ENCODE measurements at places on chromosomes 16 and 17. TPM values are rescaled to one million over a fixed set of nuclear protein-coding genes. Genes with fewer than 3 reads are reported as not detected.

ITGB4 gene
- total RNA-seq: 37.5 TPM

CCDC154 gene
- total RNA-seq: not detected

RNF222 gene
- total RNA-seq: not detected

SLC5A11 gene
- total RNA-seq: not detected

C1QTNF8 gene
- not detected for total RNA-seq

DNA sequence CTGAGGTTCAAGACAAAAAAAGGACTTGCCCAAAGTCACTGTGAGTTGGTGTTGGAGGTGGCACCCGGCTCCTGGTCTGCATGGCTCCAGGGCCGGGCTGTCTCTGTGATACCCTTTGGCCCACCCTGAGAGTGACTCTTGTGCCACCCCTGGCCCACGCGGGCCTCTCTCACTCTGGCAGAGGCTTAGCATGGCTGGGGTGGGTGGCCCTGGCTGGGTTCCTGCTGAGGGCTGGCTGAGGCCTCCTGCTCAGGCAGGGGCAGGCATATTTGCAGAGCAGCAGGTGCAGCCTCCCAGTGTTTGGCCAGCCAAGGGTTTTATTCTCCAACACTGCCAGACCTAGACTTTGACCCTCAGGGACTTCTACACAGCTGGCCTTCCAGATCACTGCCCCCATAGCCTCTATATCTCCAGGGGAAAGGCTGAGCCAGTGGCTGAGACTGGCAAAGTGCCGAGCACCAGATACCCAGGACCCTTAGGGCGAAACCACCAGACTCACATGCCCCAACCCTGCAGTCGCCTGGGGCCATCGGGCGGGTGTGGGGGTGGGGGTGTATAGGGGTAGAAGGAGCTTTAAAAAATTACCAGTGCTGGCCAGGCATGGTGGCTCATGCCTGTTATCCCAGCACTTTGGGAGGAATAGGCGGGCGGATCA lies 21.5 kb upstream of the ADGRG1 start:
- DNase-seq: peak; percentile 23

DNA sequence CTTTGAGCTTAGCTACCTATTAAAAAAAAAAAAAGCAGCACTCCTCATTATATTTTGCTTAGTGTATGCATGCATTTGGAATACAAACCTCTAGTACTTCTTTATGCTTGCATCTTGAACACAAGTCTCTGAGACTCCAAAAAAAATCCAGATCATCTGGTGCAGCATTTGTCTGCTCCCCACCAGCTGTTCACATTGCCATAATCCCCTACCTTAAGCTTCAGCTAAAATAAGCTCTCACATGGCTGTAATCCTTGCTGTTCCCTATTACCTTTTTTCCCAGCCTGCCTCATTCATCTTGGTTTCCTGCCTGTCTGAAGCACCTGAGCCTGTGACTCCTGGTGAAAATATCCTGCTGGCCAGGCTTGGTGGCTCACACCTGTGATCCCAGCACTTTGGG lies 7.5 kb upstream of the NFATC2IP start:
- no peak for DNase-seq

DNA sequence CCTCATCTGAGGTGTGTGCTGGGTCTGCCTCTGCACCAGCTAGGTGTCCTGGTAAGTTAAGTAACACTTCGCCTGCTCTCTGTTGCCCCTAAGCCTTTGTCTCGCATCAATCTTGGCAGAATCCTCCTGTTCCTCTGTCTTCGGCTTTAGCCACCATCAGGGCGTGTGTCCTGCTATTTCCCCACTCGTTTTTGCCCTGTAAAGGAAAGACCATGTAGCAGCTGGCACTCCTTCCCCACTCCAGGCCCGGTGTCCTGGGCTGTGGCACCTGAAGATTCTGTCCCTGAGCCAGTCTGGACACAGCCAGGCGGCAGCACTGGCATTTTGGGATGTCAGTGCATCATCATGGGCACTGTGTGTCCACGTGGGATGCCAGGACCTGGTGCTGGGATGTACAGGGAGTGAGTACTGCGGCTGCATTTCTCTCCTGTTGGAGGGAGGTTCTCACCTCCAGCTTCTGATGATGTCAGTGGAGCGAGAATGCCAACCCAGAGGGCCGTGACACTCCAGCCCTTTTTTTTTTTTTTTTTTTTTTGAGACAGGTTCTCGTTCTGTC lies 26.2 kb upstream of the FOXK2 start:
- DNase-seq: no peak

GRCh38 chr16:27202923-27203506 lies 311 bp upstream of the KDM8 start:
- DNase-seq: no peak

DNA sequence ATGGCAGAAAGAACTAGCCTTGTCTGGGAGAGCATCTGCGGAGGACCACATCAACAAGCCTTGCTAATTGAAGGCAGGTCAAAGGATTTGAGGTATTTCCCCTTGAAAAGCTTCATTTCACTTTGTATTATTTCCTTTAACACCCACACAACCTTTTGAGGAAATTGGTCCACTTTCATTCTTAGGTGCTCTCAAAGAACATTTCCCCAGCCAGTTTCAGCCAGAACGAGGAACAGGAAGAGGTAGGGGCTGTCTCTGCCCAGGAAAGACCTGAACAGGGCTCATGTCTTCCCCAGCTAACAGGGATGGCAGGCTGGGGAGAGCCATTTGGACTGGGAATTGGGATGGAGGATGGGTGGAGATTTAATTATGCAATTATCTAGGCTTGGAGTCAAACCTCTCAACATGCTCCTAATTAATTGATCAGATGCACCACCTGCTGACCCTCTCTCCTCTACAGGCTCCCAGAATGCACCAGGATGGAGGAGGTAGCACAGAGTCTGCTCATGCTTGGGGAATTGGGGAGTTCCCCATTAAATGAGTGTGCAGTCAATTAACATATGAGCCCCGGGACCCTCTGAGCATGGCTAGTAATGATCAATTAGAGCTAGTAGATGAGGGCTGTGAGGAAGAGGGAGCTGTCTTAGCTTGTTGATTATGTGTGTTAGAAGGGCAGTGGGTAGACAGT lies 84.6 kb downstream of the GP2 start:
- no peak for DNase-seq

GRCh38 chr16:72850021-72850420 lies 197.9 kb downstream of the ZFHX3 start:
- no peak for DNase-seq

DNA sequence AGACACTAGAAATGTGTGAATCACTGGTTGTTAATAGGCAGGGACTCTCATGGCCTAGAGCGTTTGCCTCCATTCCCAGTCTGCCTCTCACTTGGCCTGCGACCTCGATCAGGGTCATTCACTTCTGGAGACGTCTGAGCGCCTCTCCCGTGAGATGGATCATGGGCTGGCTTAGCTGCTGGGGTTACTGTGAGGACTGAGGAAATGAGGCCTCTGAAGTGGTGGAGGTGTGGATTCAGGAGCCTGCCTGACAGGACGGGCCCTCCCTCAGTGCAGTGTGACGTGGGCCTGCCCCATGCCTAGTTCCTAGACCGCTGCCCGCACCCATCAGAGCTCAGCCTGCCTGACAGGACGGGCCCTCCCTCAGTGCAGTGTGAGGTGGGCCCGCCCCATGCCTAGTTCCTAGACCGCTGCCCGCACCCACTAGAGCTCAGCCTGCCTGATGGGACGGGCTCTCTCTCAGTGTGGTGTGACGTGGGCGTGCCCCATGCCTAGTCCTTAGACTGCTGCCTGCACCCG lies 61.9 kb downstream of the BANP start:
- DNase-seq: no peak

- DNase-seq: no peak
Observed at GRCh38 chr17:81397314-81398175, 2.3 kb downstream of the BAHCC1 start.

Measured in right atrium auricular region (tissue), 2 donors.